ENCODE measurements at places on chromosomes 4 and X. TPM values are rescaled to one million over a fixed set of nuclear protein-coding genes. Genes with fewer than 3 reads are reported as not detected.
A peak's percentile ranks its signal among the peaks of the same experiment; 100 is the strongest.

- no peak for DNase-seq
Observed at GRCh38 chrX:65575022-65575421, 40.4 kb upstream of the LAS1L start.

DNA sequence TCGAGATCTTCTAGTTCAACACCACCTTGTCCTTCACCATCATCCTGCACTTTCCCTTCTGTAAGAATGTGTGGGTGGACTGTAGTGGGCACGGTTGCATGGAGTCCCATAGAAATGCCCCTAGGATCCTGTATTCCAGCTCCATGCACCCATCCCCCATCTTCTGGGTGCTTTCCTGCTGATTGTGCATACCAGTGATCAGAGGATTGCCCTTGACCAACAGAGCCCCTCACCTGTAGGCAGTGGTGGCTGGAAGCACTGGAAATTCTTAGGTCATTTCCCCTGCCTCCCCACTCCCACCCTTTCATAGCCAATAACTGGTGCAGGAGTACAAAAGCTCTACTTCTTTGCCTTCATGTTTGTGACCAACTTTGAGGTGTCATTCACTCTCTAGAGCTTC is 213.4 kb upstream of the ARSJ start:
- no peak for DNase-seq

- peak; percentile 91 for DNase-seq
Observed at GRCh38 chr4:156974264-156974663, 2.7 kb upstream of the PDGFC start.

Gene RWDD4
- 23.4 TPM for total RNA-seq

Gene COL25A1
- not detected for total RNA-seq

- DNase-seq = no peak
Observed at GRCh38 chr4:138392751-138393308, 150.7 kb upstream of the SLC7A11 start.

Gene RTL3
- total RNA-seq = not detected

Gene PARM1
- total RNA-seq = 0.35 TPM

- DNase-seq = no peak
Observed at GRCh38 chrX:125203365-125203736, 116.3 kb upstream of the TEX13C start.

Gene PCYT1B
- 0.05 TPM for total RNA-seq

GRCh38 chr4:179738822-179739221 is 2296.6 kb upstream of the AGA start:
- no peak for DNase-seq

Gene USP17L10
- not detected for total RNA-seq

DNA sequence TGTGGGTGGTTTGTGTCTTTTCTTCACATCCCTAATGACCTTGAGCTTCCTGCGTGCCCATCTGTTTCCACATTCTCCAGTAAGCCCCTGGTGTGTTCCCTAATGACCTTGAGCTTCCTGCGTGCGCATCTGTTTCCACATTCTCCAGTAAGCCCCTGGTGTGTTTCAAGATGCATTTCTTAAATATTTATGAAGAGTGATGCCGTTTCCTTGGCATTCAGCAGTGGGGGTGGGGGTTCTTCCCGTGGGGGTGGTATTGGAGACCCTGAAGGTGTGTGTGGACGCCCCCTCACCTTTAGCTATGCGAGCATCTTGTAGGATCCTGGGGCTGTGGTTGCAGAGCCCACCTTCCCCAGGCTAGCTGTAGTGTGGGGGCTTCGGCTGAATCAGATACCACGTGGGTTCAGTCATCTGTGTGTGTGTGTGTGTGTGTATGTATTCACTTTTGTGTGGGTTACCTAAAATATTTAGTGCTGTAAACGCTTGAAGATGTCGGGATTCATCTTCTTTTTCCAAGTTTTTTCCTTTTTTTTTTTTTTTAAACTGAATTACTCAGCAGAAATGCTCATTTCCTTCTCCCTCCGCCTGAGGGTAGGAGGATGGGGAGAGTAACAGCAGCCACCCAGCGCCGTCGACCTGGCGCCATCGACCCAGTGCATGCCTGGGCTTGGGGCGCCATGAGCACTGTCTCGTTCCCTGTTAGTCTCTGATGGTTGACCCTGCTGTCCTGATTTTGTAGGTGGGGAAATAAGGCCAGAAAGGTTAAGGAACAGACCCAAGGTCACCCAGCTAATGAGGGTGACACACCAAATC is 9.9 kb downstream of the NSG1 start:
- DNase-seq = no peak

DNA sequence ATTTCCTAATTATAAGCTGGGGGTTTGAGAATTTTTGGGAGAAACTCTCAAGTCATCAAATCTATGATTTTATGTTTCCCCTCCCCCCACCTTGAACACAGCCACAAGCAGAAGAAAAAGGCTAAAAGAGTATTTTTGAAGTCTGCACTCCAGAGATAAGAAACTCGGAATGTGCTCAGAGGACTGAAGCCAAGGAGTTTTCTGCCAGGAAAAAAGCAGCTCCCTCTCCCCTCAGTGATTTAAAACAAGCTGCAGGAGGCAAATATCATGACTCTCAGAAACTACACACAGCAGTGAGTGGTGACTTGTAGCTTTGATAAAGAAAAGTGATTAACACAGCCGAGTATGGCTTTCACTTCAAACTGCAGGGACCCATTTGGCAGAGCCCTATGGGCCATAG is 800.2 kb upstream of the FTHL17 start:
- DNase-seq = no peak

Gene GAGE12J
- not detected for total RNA-seq

- no peak for DNase-seq
Observed at GRCh38 chr4:151165205-151166000, 66.0 kb downstream of the RPS3A start.

- DNase-seq = no peak
Observed at GRCh38 chr4:137647375-137647774, 115.1 kb upstream of the PCDH18 start.

Gene GRXCR1
- not detected for total RNA-seq

DNA sequence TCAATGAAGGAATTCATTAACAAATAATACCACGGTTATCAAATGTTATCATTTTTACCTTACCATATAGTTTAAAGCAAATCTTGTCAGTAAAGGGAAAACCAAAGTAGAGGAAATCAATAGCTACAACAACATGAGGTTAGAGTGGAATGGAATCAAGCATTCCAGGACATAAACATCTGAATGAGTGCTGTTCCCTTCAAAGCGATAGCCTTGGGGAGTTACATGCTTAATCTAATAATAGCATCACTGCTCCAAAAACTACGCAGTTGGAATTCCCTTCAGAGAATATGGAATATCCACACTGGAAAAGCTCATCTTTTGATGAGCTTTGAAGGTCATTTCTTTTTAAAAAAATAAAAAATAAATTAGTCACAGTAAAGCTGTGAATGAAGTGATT is 31.2 kb downstream of the PDE5A start:
- no peak for DNase-seq

- peak; percentile 69 for DNase-seq
Observed at GRCh38 chr4:154399259-154399974, 92.2 kb downstream of the DCHS2 start.

DNA sequence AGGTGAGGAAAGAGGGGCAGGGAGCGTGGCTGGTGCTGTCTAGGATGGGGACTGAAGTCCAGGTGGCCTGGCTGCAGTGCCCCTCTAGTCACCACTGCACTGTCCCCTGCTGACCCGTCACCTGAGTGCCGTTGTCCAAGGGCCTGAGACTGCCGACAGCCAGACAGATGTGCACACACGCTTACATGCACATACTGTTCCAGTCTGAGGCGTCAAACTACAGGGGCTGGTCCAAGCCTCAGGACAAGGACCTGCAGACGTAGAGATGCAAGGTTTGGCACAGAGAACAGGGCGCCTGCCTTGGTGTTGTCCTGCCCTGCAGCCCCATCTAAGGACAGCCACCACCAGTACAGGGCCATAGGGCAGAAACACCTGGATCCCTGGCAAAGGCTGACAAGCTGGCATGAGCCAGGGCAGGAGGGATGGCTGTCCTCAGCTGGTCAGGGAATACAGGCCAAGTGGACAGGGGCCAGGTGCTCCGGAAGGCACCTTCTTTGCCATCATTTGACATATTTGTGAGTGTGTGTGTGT is 1.7 kb downstream of the SLC2A9 start:
- no peak for DNase-seq

GRCh38 chr4:7416745-7417432 is 17.8 kb downstream of the PSAPL1 start:
- DNase-seq = no peak

- no peak for DNase-seq
Observed at GRCh38 chrX:31523884-31524536, 452.2 kb upstream of the FTHL17 start.

Gene STATH
- not detected for total RNA-seq

Gene XAGE2
- total RNA-seq = not detected

Gene TCEAL6
- total RNA-seq = not detected

- DNase-seq = no peak
Observed at GRCh38 chr4:170854097-170854496, 764.3 kb upstream of the AADAT start.

- DNase-seq = no peak
Observed at GRCh38 chrX:45385757-45386156, 185.1 kb upstream of the DIPK2B start.

Gene ADGRG4
- total RNA-seq = under 0.01 TPM

- no peak for DNase-seq
Observed at GRCh38 chr4:78767350-78767749, 8.8 kb upstream of the BMP2K start.

DNA sequence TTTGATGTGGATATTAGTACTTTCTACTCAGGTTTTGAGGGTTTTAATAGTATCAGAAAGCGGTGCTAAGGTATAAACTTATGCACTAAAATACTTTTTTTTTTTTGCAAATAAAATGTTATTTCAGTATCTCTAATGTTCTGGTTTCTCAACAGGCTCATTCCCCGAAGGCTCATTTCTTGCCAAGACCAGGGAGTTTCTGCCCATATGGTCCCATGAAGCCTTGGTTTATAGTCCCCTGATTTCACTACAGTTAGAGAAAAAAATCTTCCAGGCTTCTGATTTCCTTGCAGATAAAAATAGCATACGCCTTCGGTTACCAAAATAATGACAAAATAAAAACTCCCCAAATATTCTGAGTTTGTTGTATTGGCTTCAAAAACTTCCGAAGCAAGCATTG is 814.2 kb upstream of the PABPC4L start:
- DNase-seq = no peak
